Glomerular endothelial cell (primary cell): ENCODE measurements at places on chromosomes 1 and 21. TPM values are rescaled to one million over a fixed set of nuclear protein-coding genes. Genes with fewer than 3 reads are reported as not detected.

GRCh38 chr1:44831516-44831915, 11.5 kb downstream of the PTCH2 start:
- no peak for DNase-seq

GRCh38 chr1:177024623-177025022, 139.9 kb downstream of the ASTN1 start:
- DNase-seq, result no peak

FCN3 gene
- not detected in 2 replicates for total RNA-seq

DNA sequence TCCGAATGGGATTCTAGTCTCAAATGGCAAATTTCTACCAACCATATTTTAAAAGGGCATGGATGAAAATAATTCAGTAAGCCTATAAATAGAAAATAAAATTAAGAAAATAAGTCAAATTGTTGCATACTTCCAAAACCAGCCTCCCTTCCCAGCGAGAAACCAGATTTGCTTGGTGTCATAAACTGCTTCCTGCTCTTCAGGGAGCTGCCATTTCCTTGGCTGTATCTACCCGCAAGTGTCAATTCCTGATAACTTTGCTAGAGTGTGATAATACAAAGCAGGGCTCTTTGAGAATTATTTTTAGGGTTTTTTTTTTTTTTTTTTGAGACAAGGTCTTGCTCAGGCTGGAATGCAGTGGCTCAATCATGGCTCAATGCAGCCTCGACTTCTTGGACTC, 62.3 kb downstream of the S1PR1 start:
- DNase-seq, result no peak

CSMD2 gene
- total RNA-seq, result 0.12 and 0.15 TPM in 2 replicates

GRCh38 chr1:155012776-155013602, 10.4 kb downstream of the ZBTB7B start:
- DNase-seq, result no peak

GRCh38 chr1:93770640-93771039, 89.0 kb upstream of the BCAR3 start:
- DNase-seq, result no peak

VASH2 gene
- 0.53 and 0.76 TPM in 2 replicates for total RNA-seq

DNA sequence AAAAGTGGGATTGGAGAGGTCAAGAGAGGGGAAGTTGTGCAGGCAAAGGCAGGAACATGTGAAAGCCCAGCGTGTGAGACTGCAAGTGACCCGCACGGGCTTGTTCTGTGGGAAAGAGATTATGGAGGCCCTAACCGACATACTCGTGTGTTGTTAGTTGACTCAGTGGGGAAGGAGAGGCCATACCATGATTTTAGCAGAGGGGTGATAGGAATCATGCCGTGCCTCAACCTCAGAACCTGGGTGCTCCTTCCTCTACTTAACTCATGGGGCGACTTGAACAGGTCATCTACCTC, 19.3 kb downstream of the PGLYRP3 start:
- DNase-seq, result no peak

GRCh38 chr1:150809651-150810050, 1.6 kb upstream of the CTSK start:
- DNase-seq, result no peak

SLFNL1 gene
- total RNA-seq, result 0.05 and 0.18 TPM in 2 replicates

GRCh38 chr1:77697441-77697840, 15.0 kb upstream of the ZZZ3 start:
- no peak for DNase-seq

DNA sequence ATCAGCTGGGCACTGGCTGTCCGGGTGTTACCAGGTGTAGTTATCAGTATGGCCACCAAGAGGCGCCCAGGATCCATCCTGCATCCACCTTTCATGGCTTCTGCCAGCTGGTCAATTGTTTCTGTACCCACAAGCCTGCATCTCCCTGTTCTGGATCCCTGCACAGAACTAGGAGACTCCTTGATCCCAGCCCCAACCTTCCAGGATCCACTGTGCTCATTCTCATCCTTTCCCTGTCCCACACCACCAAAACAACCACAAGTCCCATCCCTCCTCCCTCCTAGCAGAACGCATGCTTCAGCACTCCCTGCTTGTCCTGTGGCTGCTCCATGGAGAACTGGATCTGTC, 27.2 kb upstream of the FOXE3 start:
- DNase-seq, result peak; percentile 39

GRCh38 chr1:184456189-184456588, 69.4 kb downstream of the C1orf21 start:
- no peak for DNase-seq

IFI16 gene
- 174 and 180 TPM in 2 replicates for total RNA-seq

- no peak for DNase-seq
Measured at GRCh38 chr1:210321552-210321951, 7.2 kb upstream of the HHAT start.

DNA sequence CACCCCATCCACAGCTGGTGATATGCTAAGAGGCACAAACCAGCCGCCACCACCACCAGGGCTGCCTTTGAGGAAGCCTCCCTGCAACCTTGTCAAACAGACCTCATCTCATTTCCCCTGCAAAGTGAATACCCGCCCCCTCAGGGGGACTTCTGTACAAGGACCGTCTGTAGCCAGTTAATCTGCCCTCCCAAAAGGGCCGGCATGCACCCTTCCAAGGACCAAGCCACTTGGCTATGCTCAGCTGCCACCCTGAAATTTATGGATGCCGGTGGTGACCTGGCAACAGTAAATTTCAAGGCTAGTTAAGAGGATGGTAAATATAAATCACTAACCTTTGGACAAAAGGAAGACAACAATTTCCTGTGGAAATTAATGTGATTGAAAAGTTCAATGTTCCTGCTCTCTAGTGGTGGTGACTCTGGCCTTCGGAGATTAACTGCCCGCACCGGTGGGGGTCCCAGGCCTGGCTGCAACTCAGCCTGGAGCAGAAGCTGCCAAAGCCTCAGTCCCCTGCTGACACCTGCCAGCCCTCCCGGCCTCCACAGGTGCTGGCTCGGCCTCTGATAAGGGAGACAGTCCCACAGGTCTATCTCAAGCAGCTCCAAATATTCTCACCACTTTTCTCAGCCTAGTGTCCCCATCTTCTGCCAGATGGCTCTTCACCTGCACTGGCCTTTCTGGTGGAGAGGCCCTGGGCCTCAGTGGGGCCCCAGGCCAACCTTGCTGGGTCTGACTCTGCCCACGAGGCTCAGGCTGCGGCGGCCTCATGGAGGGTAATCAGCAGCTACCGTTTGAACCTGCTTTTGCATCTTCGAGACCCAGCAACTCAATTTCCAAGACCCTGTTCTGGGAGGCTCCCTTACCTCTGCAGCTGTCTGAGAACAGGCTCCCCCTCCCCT, 12.2 kb downstream of the TMEM53 start:
- no peak for DNase-seq

GRCh38 chr1:62508187-62508758, 71.4 kb downstream of the USP1 start:
- no peak for DNase-seq

INSRR gene
- not detected in 2 replicates for total RNA-seq

DNA sequence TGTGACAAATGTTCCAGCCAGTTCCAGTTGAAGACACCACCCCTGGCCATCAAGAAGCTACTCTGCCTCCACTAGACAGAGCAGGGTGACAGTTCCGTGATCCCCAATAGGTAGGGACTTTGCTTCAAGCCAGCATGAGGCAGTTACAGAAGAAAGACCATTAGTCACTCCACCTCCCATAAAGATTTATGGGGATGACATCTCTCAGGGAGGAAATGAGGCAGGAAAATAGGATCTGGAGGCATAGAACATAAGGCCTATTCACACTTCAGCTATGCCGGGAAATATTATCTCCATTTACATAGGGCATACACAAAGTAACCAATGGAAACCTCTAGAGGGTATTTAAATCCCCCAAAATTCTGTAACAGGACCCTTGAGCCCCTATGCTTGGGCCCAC, 3.5 kb upstream of the GBP7 start:
- DNase-seq, result no peak

CDC20 gene
- 15.2 and 38.9 TPM in 2 replicates for total RNA-seq

SPRR3 gene
- total RNA-seq, result not detected in 2 replicates

ARTN gene
- 0.88 TPM in 1 of 2 replicates, not detected in the other for total RNA-seq

FAM72B gene
- 0.29 and 1.2 TPM in 2 replicates for total RNA-seq

TIE1 gene
- total RNA-seq, result 479 and 640 TPM in 2 replicates

CRABP2 gene
- 0.35 and 0.63 TPM in 2 replicates for total RNA-seq

DHDDS gene
- 49.1 and 52.9 TPM in 2 replicates for total RNA-seq

- DNase-seq, result no peak
Measured at GRCh38 chr21:30468900-30469714, 11.1 kb downstream of the KRTAP19-1 start.

ADAMTS5 gene
- 2.3 and 5.2 TPM in 2 replicates for total RNA-seq

GRCh38 chr1:41789661-41790330, 128.9 kb downstream of the HIVEP3 start:
- no peak for DNase-seq

DNA sequence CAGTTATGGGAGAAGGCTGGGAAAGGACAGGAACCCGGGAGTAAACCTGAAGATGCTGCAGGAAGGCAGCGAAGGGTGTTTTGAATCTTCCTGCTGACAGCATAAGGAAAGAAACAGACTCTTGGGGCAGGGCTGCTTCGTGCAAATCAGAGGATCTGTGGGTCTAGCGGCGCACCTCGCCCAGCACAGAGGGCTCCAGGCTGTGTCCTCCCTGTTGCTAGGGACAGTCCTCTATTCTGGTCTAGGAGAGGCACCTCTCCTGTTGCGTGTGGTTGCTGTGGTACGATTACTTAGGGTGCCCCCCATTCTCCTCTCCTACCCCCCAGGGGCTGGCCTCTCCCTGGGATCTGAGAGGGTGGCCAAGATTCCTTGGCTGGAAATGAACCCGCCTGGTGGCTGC, 11.4 kb downstream of the C2CD2 start:
- DNase-seq, result no peak

- DNase-seq, result no peak
Measured at GRCh38 chr1:45979074-45979777, 153.2 kb downstream of the PIK3R3 start.

GRCh38 chr1:33897092-33897725, 33.3 kb downstream of the HMGB4 start:
- no peak for DNase-seq

DNA sequence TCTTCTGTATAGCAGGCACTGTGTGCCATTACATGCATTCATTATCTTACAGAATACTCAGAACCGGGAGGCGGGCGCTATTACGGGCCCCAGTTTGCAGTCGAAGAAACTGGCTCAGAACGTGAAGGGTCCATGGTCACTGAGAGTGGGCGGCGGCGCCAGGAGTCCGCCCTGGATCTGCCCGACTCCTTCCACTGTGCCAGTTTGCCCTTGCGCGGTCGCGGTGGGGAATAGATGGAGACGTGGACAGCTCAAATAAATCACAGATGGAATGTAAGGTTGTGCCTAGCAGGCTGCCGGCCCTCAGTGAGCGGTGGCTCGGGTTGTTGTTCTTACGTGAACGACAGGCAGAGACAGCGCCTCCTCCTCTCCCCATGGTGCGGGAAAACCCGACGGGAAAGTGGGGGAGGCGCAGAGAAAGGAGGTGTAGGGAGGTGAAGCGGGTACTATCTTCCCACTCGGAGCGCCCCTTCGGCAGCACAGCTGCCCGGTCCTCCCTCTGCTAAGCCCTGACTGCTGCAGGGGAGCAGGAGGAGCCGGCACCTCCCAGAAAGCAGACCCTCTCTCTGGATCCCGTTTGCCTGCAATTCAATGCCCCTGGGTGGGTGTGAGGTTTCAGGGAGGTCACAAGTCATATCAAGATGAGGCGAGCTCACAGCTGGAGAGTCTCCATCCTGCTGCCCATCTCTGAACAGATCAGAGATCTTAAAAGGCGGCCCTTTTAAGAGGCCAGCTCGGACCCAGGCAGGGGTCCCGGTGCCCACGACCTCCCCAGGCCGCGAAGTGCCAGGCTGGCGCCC, 1.1 kb downstream of the COL9A2 start:
- no peak for DNase-seq

GRCh38 chr1:87937831-87938395, 609.2 kb downstream of the LMO4 start:
- no peak for DNase-seq

GRCh38 chr1:201476670-201477344, 7.8 kb upstream of the PHLDA3 start:
- DNase-seq, result no peak

DNA sequence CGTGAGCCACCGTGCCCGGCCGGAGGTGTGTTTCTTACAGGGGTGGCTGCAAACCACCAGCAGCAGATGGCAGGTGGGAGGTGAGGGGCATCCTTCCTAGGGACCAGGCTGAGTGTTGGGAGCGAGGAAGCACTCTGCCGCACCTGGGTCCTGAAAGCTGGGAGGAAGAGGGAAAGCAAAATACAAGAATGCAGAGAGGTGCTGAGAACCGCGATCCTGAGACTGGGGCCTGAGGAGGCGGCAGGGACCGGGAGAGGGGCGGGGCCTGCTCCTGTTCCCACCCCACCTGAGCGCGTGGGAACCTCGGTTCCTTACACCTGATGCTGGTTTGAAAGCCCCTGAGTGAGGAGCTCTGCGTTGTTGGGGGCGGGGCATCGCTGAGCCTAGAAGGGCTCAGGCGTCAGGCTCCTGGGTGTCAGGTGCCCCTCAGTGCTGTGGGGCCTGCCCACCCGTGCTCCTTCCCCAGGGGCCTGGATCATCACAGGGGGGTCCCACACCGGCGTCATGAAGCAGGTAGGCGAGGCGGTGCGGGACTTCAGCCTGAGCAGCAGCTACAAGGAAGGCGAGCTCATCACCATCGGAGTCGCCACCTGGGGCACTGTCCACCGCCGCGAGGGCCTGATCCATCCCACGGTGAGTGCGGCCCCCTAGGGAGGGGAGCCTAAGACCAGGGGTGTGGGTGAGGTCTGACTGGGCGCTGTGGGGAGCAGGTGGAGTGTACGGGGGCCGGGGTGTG, 15.5 kb downstream of the TRPM2 start:
- no peak for DNase-seq
